NCI-H2081 (cell line): ENCODE measurements at places on chromosomes 3 and 15.
A peak's percentile ranks its signal among the peaks of the same experiment; 100 is the strongest.

DNA sequence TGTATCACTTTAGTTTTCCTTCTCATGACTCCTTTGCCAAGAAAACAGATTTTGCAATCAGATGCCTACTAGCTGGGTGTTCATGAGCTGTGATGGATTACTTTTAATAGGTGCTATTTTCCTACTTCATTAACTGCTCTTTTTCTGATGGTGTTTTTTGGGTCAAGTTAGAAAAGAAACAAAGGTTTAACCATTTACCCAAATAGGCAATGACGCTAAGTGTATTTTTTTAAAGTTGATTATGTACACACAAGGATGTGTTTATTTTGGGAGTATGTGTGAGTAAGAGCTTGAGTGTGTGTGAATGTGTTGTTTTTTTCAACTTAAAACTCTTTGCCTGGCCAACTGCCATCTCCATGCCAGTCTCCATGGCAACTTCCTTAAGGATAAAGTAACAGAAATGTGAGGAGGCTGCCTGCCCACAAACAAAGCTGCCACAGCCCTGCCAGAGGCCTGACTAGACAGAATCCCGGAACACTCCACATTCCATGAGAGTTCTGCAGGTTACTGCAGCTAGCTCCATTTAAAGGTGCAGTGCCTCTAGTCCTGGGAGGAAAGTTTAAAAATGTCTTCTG is 215.6 kb upstream of the RBMS3 start:
- peak; percentile 16 for DNase-seq

- DNase-seq = no peak
Measured at GRCh38 chr3:154794814-154795445, 285.2 kb upstream of the MME start.

- no peak for DNase-seq
Measured at GRCh38 chr3:46844881-46845312, 18.3 kb downstream of the MYL3 start.

GRCh38 chr3:31086698-31087097 is 192.2 kb upstream of the GADL1 start:
- DNase-seq = no peak

DNA sequence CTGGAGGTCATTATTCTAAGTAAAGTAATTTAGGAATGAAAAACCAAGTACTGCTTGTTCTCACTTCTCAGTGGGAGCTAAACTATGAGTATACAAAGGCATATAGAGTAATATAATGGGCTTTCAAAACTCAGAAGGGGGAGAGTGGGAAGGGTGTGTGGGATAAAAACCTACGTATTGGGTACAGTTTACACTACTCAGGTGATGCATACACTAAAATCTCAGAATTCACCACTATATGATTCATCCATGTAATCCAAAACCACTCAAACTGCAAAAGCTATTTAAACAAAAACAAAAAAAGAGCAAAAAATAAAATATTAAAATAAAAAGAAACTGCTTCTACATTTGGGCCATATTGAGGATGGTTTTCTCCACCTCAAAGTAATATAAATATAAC is 623.3 kb downstream of the NSUN3 start:
- DNase-seq = no peak
